ENCODE measurements at places on chromosomes 5 and 9.

DNA sequence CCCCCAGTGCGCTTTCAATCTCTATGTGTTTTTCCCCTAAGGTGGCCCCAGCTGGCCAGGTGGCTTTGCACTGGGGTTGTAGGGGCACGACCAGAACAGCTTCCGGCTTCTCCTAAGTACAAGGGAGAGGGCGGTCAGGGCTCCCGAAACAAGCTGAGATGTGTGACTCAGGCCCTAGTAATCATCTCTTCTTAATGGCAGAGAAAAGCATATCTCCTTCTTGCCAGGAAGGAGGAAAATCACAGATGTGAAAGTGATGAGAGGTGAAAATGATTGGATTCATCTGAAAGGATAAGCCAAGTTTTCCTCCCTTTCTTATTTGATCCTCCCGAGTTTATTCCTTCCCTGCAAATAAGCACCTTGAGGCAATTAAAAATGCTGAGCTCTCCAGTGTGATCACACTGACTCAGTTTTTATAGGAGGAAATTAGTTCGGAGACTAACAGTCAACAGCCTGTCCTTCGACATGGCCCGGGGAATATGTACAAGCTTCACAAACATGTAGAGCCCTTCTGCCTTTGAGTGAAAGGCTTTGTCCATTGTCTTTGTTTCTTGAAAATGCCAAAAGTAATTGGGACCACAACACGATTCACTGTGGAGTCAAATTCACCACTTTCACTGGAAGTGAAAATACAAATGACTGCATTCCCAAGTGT, 514.8 kb downstream of the PSAT1 start:
- peak; percentile 81 for DNase-seq

DNA sequence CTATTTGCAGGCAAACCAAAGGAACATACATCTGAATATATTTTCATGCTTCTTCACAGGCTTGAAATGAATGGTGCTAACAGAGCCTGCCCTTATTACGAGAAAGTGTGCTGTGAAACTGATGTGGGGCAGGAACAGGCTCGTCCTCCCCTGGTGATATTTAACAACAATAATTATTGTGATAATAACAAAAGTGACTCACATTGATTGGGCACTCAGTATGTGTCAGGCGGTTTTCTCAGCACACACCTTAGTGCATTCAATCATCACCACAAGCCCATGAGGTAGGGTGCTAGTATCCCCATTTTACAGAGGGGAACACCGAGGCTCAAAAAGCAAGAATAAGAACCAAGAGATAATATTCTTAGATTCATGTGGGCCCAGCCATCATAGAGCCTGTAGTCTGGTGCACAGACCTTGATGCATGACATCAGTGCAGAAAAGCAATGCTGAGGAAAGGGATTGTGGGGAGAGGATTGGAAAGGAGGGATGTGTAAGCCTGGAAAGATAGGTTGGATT, 18.1 kb upstream of the BOD1 start:
- DNase-seq = no peak

DNA sequence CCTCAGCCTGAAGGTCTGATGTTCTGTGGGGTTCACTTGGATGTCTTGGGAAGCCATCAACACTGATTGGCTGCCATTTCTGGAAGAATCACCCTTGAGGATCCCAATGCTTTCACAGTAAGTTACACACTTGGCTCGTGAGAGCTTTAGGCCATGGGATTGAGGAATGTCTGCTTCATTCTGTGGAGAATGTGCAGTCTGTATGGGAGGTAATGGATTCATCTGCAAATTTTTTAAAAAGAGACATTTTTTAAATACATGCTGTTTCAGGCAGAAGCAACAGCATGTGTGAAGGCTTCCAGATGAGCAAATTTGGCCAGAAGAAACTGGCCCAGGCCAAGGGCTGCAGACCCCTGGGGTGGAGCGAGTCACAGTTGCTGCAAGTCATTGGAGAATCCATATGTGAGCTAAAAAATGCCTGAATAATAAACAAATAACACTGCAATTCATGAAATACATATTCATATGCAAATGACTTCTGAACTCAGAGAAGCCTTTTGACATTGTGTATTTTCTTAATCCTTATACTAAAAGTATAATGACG, 146.3 kb upstream of the RASEF start:
- no peak for DNase-seq

- peak; percentile 54 for DNase-seq
These were observed 22.0 kb downstream of the ENHO start for GRCh38 chr9:34500623-34501267.

- DNase-seq = peak; percentile 21
These were observed 21.0 kb upstream of the ERAP2 start for GRCh38 chr5:96855031-96855872.

DNA sequence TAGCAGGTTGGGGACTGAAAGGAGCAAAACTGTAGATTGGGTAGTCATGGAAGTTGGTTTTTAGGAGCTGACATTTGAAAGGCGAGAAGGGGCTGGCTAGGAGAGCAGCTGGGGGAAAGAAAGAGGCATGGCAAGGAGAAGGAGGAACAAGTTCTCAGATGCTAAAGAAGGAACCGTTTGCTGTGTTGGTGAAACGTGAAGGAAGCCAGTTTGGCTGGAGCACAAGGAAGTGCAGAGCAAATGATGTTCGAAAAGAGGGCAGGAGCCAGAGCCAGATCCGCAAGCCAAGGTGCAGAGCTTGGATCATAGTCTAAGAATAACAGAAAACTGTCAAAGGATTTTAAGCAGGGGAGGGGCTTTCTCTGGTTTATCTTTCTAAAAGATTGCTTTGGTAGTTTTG, 276.6 kb downstream of the ASTN2 start:
- no peak for DNase-seq

- no peak for DNase-seq
These were observed 28.6 kb downstream of the C9orf153 start for GRCh38 chr9:86230858-86231257.

DNA sequence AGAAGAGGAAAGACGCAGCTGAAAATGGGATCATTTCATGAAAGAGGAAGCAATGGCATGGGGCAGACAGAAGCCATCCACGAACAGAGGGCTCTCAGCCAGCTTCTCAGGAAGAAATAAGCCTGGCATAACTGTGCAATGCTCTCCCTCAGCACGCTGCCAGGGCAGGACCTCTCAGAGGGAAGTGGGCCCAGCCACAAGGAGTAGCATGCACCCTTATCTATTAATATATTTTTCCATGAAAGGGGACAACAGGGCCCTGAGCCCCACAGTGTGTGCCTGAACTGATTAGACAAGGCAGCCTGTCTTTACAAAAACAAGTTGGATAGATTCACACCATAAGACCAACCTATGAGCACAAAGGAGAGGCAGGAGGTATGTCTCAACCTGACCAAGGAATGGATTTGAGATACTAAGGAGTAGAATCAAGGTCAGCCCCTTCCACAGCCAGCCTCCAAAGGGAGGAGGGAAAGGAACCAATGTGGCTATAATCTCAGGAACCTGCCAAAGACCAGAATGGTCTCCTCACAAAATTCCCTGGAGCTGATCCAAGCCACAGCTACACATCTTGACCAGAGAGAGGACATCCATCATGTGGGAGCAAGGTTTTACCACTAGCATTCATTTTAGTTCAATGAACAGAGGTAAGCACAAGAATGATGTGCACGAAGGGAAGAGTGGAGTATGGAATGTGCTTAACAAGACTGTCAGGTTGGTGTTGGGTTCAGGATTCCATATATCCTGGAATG, 154.8 kb downstream of the SIL1 start:
- DNase-seq = peak; percentile 33

GRCh38 chr9:76658510-76659231, 105.6 kb upstream of the PCA3 start:
- peak; percentile 72 for DNase-seq

DNA sequence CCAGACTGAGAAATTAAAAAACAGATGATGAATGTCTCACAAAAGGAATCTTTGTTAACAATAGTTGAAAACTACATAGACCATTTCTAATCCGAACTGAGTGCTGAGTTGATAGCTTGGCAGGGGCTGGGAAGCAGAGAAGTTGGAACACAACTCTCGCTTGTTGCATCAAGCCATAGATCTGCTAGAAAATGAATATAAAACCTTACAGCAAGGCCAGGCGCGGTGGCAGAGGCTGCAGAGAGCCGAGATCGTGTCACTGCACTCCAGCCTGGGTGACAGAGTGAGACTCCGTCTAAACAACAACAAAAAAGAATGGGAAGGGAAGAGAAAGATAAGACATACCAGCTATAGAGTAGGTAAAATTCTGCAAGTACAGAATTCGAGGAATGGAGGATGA, 28.0 kb upstream of the SPZ1 start:
- DNase-seq = no peak

- no peak for DNase-seq
These were observed 106.8 kb upstream of the FCN2 start for GRCh38 chr9:134773842-134774241.

- DNase-seq = peak; percentile 88
These were observed 1.5 kb upstream of the TESK1 start for GRCh38 chr9:35603506-35603985.

- no peak for DNase-seq
These were observed 603 bp downstream of the DENND1A start for GRCh38 chr9:123929177-123929869.

- no peak for DNase-seq
These were observed 40.8 kb upstream of the SLCO6A1 start for GRCh38 chr5:102539562-102539961.

DNA sequence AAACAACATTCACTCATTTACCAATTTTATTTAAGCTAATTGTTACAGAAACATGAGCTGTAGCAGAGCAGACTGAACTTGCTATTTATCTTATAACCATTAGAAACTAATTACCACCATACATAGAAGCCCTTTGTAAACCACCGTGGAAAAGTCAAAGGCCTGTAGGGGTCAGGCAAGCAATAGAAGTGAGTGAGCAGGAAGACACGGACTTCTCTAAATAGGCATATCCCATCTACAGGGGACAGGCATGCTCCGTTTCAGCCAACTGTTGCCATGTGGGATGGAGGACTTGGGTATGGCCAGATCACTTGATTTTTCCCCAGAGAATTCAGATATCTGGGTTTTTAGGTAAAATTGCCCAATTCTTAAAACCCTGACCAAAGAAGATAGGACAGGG, 44.8 kb downstream of the PRRC1 start:
- peak; percentile 22 for DNase-seq

DNA sequence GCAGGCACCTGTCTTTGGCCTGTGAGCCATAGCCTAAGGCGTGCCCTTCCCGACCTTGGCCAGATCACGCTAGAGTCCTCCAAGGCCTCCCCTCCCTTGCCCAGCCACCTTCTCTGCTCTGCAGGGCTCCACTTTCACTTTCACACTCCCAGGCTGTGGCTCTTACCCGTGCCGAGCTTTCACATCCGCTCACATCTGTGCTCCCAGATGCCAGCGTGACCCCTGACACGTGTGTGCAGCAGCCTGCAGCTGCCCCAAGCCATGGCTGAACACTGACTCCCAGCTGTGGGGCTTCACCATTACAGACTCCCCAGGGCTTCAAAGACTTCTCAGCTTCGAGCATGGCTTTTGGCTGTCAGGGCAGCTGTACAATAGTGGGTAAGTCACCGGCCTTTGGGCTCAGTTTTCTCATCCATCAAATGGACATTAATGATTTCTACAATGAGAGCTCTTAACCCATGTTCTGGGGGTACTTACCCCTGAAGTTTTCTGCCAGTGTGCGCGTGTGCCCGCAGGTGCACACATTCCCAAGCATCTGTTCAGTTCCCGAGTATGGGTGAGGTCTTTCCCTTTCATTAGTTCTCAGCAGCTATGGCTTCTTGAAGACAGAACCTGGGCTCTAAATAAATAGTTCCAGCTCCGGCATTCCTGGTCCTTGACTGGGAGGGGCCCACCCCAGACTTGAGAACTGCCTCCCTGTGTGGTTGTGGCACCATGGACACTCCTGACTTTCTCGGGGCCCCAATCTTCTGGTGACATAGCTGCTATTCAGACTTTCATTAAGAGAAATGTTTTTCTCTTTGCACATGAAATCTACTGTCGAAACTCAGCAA, 118.6 kb downstream of the RGS3 start:
- DNase-seq = peak; percentile 64
